Dermis blood vessel endothelial cell (primary cell): ENCODE measurements at places on chromosomes 5 and 9.
A peak's percentile ranks its signal among the peaks of the same experiment; 100 is the strongest.

DNA sequence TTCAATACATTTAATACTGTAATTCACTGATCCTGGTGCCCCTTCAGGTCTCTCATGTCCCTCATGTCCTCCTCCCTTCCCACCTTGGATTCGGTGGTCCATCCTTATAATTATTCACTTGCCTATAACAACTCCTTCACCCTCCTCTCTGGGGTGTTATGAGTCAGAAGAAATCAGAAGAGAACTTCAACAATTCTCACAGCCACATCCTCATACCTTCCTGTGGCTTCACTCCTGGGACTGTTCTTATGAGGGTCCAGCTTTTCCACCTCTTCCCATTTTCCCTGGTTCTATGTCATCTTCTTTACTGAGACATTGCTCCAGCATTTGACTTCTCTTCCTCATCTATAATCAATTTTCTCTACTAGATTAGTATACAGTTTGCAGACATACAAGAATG is 406.1 kb downstream of the NR2F1-AS1 start:
- DNase-seq, result no peak

GRCh38 chr5:141524604-141525597 is 36.0 kb downstream of the PCDHGC5 start:
- DNase-seq, result peak; percentile 96

DNA sequence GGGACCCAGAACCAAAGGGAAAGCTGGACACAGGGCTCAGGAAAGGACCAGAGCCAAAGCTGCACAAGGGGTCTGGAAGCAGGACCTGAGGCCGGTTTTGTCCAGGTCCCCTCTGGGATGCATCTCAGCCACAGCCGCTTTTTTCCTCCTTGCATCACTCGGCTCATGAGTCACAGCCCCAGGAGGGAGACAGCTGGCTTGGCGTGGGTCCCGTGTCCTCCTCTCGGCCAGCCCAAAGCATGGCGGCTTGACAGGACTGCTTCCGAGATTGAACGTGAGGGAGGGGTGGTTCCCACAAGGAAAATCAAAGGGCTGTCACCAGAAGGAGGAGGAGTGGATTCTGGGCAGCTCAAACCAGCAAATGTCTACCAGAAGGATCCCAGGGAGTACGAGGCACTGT is 56.7 kb upstream of the CPLX2 start:
- DNase-seq, result no peak

DNA sequence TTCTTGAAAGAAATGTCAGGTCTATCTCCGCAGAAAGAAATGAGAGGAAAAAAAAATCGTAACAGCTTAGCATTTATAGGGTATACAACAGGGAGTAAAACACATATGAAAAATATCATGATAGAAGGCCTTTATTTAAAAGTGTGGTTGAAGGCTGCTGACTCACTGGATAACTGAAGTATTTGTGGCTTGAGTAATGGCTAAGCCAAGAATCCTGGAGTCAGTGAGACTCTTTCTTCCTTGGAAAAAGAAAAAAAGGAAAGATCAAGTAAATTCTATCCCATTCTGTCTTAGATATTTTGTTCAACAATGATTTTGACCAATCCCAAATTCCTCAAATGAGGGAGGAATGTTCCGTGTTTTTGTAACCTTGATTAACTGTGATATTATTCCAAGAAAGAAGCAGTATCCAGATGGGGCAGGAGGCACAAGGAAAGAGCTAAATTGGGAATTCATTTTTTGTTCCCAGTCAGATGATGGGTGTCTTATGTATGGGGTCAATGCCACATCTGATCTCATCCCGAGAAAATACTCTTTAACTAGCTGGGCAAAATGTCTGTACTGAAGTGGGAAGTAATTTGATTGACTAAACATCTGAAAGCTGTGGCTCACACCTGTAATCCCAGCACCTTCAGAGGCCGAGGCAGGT is 64.3 kb upstream of the MYO10 start:
- peak; percentile 63 for DNase-seq

DNA sequence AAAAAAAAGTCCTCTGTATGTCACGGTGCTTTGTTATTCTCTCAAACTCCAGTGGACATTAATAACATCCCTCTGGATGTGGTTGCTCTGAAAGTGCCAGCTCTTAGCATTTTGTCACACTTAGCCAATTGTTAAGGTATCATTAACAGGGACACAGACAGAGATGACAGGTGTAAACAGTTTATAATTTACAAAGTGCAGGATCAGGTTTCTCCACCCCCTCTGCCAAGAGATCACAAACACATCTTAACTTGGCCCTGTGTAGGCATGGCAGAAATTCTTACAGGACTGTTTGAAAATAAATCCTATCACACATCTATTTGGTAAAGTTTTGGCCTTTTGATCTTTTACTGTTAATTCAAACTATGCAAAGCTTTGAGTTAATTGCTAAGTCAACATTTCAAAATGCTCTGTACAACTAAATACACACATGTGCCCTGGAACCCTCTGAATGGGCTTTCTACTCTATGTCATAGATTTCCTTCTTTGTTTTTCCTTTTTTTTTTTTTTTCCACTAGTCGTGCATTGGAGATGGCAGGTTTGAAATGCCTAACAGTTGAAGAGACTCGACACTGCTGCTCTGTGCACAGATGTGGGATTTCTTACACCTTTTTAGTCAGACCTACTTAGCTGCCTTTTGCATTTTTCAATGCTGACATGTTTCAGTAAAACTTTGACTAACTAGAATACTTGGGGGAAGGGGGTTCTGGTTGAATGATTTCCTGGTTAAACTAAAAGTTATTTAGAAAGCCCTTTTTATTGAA is 41.7 kb downstream of the SEMA6A start:
- no peak for DNase-seq

DNA sequence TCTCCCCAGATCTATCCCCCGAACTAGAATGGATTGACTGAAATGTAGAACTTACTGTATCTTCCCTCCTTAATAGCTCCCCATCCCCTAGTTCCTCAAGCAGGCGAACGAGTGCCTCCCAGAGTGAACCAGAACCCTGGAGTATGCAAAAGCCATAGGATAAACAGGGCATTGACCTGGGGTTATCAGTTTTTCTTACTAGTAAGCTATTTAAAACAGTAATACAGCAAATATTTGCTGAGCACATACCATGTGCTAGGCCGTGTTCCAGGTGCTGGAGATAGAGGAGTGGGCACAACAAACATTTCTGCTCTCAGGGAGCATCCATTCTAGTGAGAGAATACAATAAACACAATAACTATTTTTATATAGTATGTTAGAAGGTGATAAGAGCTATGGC is 1.8 kb downstream of the SKP2 start:
- no peak for DNase-seq

DNA sequence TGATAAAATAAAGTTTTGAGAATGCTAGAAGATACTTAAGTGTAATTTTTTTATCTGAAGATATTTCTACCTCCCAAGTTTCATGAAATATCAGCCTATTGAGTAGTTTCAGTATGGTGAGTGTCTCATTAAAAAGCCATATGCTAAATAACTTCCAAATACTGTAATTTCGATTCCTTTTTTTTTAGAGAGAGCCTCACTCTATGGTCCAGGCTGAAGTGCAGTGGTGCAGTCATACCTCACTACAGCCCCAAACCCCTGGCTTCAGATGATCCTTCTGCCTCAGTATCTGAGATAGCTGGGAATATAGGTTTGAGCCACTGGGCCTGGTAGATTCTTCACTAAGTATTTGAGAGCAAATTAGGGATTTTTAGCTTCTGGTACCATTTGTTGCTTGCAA is 24.5 kb downstream of the CDC42SE2 start:
- DNase-seq, result no peak

- peak; percentile 73 for DNase-seq
Measured at GRCh38 chr5:142246258-142246657, 78.6 kb downstream of the SPRY4 start.

DNA sequence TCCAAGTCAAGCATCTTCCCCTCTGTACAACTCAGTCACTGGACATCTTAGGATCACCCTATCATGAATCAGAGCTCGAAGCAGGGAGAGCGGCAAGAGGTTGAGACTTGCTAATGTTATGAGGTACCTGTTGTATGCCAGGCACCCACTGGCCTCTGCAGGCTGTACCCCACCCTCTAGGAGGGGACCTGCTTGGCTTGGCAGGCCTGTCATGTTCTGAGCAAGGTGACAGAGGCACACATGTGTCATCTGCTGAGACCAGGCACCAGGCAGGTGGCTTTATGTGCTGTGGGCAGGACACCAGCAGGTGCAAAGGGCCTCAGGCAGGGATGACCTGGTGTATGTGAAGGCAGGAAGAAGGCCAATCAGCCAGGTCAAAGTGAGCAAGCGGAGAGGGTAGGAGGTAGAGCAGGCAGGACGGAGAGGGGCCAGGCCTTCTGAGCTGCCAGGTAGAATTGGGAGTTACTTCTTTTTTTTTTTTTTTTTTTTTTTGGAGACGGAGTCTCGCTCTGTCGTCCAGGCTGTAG is 60.3 kb upstream of the RPL26L1 start:
- DNase-seq, result no peak

- no peak for DNase-seq
Measured at GRCh38 chr9:72905514-72906480, 47.1 kb downstream of the ALDH1A1 start.

DNA sequence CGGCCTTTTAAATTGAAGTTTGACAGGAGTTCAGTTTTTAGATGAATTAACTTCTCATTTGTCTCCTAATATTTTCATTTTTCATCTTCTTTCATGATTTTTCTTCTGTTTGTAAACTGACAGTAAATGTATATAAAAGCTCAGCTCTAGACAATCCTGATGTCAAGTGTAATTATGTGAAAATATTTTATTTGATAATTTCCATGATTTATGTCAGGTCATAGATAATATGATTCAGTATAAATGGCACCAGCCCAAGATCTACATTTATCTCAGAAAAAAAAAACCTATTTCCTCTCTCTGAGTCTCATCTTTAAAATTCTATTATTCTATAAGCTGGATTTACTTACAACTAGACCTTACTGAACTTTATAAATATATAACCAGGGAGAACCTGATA is 115.7 kb downstream of the MUSK start:
- no peak for DNase-seq

GRCh38 chr9:115212125-115212605 is 94.2 kb upstream of the TNC start:
- DNase-seq, result no peak

DNA sequence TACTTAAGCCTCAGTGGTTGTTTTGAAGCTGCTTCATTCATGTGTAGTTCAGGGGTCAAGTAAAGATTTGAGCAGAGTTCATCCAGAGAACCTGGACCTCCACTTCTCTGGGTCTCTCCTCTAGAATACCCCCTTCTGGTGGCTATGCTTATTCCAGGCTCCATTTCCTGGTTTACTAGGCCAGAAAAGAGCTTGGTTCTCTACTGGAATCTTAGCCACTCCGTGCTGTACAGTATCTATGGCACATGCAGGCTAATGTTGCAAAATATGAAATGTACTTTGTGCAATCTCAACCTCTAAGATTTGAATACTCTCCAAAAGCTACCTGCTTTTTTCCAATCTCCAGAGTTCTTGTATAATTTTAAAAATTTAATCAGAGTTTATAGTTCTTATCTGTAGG is 17.4 kb upstream of the ZCCHC9 start:
- no peak for DNase-seq

DNA sequence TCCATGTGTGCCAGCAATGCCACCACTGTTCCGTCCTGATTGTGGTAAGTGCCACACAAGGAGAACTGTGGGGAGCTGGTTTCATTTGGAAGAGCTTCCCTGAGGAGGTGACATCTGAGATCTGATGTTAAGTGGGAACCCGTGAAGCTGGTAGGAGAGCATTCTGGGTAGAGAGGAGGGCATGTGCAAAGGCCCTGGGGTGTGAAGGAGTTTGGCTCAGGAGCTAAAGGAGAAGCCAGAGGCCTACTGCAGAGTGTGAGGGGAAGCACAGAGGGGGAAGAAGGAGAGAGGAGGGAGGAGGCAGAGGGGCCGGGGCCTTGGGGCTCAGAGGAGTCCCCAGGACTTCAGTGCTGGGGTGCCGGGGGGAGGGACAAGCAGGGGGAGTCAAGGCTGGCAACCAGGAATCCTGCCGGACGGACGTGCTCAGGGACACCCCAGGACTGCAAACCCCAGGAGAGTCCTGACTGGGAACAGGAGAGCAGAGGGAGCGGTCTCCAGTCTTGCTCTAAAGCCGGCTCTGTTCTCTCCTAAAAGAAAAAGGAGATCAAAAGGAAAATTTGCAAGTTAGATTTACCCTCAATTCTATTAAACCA is 19.7 kb downstream of the C9orf50 start:
- no peak for DNase-seq

DNA sequence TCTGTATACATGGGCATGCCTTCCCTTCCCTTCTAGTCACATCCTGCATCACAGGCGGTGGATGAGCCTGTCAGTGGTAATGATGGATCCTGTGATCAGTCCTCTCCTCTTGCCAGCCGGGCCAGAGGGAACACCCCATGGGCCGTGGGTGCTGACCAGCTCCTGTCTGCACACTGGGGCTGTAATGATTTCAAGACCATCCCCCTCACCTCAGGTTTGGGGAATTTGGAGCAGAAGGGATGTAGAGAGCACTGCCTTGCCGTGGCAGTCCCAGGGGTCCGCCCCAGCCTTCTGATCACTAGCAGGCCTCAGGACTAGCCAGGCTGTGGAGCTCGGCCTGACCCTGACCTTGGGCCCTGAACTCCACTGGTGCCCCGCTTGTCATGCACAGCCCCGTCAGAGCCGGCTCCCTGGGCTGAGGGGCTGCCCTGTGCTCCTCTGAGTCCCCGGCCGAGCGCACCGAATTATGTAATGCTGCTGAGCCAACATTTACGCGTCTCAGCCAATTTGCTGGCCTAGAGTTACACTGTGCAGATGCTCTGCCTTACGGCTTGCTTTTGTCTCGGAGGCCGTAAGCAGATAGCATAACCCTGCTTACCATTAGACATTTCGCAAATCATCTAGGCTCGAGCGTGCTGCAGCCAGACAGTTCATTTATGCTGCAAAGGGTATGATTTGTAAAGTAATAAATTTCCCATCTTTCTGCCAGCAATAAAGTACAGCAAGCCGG is 155.3 kb downstream of the MACROH2A1 start:
- no peak for DNase-seq

DNA sequence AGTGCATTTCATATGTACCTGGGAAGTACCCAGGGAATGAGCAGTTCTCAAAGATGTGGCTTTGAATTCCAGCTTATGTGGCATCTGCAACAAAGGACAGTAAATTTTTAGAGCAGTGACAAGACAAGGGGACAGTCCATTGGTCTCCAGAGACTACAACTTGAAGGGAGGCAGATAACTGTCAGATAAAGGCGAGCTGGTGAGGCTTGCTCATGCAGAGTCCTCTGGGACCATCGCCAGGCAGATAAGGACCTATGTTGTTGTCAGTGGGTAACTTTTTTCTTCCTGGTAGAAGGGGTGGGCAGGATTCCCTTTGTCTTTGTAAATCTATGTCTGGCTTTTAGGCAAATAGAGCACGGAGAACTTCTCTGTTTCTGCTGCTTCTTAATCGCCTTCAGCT is 120.2 kb downstream of the ICE1 start:
- DNase-seq, result no peak

- no peak for DNase-seq
Measured at GRCh38 chr9:112860451-112860850, 30.2 kb downstream of the SLC46A2 start.

- DNase-seq, result no peak
Measured at GRCh38 chr5:54799645-54800044, 185.7 kb downstream of the ESM1 start.

- peak; percentile 64 for DNase-seq
Measured at GRCh38 chr5:114185274-114185673, 176.6 kb upstream of the KCNN2 start.
